ENCODE measurements at places on chromosomes 11 and 22.
A peak's percentile ranks its signal among the peaks of the same experiment; 100 is the strongest.

DNA sequence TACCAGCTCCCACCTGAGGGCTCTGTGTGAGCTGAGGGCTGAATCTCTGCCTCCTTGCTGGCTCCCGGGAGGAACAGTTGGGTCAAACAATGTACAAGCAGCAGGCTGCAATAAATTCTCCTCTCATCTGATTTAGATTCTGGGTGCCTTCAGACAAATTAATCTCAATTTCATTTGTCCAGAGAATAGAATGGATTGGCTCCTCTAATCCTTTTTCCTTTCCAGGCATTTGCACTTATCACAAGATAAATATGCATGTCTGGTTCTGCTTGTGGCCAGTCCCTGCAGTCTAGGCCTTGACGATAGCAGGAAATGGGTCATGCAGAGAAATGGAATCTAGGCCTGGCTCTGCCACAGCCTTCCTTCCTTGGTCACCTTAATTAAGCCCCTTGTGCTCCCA lies 28.7 kb downstream of the UPB1 start:
- DNase-seq: no peak

- no peak for DNase-seq
Observed at GRCh38 chr22:50446708-50447575, 27.9 kb downstream of the SBF1 start.

DNA sequence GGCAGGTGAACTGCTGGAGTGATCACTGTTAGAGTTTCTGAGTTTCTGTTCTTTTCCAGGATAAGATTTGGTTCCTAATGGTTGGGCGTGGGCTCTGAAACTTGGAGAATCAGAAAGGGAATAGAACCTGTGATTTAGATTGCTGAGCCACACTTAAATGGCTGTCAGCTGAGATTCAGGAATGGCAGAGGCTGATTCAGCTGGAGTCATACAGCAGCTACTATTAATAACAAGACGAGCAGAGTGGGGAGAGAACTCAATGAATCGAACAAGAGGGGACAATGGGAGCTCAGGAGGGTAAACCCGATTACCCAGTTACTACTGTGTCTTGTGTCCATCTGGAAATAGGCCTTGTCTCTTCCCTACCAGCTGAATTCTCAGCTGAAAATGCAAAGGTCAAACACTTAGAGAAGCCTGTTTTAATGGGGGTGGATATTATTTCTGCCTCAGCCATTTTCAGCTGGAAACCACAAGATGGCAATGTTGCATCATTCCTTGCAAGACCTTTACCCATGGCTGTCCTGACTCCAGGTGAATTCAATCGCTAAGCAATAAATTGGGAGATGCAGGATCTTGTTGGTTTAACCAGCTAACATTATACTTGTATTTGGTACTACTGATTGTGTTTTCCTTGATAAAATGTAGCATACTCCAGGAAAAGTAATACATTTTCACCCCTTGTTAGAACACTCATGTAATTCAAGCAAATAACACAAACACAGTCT lies 104.5 kb upstream of the RAG2 start:
- peak; percentile 34 for DNase-seq

GRCh38 chr11:68756171-68756766 lies 4.9 kb upstream of the TESMIN start:
- no peak for DNase-seq

GRCh38 chr22:39554151-39554550 lies 16.4 kb upstream of the CACNA1I start:
- no peak for DNase-seq
